ENCODE measurements at places on chromosomes 4 and X.
A peak's percentile ranks its signal among the peaks of the same experiment; 100 is the strongest.

DNA sequence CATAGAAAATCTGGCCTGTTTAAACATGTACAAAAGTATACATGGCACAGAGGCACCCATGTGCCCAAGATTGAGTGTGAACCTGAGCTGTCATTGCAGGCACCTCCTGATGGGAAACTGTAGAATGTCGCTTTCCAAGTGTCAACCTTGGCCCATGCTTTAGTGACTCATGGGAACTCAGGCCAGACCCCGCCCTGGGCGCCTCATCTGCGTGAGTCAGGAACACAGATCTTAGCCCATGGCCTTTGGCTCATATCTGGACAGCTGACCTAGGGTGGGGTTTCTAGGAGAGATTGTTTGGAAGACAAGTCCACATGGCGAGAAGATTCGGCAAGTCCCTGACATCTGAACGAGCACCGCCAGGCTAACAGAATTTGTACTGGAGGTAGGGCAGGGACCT, 50.0 kb downstream of the CYTL1 start:
- no peak for DNase-seq

GRCh38 chrX:147069926-147070325, 255.4 kb upstream of the CXorf51A start:
- DNase-seq: peak; percentile 1

DNA sequence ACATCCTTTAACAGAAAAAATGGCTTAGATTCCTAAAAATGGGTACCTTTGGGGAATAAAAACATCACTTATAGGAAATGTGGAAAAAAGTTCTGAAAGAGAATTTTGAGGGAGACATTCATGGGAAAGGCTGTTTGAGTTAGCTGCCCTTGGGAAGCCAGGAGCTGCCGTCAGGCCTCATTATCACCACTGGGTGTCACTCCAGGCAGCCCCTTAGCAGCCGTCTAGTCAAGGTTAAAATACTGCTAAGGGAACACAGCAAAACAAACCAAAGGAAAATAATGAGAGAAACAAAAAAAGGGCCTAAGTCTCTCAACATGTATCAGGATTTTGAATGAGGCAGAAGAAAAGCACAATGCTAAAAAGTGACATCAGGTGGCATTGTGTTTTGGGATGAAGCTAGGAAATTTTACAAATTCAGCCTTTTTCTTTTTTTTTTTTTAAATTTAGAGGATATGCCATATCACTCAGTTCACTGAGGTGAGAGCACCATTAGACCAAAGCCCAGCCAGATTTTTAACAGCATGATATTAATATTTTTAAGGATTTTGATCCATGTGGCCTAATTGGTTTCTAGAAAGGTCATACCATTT, 235.3 kb downstream of the GPAT3 start:
- peak; percentile 48 for DNase-seq

DNA sequence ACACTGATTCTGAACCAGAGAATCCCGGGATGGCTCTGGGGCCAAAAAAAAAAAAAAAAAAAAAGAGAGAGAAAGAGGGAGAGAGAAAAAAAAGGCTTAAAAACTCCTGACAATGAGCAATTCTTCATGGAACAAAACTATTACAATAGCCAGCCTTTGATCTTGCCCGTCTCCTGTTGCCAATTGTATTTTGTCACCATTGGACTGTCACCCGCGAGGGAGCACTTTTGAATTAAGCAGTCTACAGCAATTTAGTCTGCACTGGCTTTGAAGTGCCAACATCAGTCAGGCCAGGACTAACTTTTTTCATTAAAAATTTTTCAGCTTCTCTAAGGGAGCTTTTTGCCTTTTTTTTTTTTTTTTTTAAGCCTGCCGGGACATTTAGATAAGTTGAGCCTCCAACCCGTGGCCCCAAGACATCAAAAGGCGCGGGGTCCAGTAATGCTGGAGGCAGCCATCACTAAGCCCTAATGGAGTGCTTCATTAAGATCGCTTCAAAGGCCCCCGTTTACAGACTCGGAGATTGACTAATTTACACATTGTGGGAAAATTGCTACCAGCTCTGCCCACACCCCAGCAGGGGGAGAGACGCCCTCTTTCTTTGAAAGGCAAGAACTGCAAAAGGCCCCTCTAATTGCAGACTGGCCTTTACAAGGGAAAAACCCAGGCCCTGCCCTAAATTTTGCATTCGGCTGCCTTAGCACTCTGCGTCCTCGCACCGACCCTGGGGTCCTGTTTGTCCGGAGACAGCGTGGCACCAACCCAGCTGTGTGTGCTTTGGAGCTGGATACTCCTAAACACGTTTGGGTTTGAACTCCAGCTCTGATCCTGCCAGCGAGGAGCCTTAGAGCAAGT, 98.1 kb upstream of the MSX1 start:
- peak; percentile 64 for DNase-seq

DNA sequence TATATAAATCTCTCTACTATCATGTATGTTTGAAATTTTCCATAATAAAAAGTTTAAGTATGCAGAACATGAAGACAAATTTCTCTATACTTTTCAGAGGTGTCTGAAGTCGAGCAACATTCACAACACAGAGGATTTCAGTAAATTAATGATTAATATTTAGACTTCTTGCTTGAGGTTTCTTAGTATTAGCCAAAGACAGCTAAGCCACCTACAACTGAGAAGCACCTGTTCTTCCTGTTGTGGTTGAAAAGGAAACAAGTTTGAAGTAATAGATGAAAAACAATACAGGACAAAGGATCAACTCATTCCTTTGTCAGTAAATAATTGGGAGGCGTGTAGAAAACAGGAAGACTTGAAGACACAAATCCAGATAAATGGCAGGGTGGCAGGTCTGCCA, 21.1 kb downstream of the SCML1 start:
- DNase-seq: no peak

DNA sequence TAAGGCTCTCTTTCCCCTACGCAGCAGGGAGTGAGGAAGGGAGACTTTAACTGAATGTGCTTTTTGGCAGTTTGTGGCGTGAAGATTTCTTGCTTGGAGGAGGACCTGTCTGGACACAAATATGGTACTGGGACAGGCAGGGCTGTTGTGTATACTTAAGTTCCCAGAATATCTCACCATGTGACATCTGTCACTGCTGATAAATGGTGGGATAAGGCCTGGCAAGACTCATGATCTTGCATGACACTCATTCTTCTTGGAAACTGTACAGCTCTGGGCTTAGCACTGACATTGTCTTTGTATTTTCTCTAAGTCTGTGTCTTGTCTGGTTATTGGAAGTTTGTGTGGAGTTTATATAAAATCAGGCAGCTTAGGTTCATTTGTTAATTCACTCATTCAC, 93.1 kb downstream of the STK32B start:
- no peak for DNase-seq

- DNase-seq: no peak
These were observed 74.4 kb downstream of the CASP3 start for GRCh38 chr4:184574861-184575260.

- no peak for DNase-seq
These were observed 41.3 kb upstream of the STAG2 start for GRCh38 chrX:123920105-123920785.

DNA sequence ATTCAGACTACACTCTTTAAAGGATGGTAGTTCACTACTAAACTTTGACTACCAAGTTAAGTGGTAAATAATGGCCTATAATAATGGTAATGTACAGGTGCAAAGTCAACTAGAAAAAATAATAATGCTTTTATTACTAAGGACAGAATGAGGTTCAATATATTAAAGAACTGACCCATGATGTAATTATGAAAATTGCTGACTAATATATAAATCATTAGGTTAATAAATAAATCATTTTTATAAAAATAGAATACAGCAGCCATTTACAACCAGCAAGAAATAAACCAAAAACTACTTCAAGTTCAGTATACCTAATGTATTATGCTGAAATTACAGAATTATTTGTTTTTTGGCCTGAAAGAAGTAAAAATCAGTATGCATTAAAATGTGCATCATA, 577.2 kb downstream of the PPARGC1A start:
- DNase-seq: no peak

DNA sequence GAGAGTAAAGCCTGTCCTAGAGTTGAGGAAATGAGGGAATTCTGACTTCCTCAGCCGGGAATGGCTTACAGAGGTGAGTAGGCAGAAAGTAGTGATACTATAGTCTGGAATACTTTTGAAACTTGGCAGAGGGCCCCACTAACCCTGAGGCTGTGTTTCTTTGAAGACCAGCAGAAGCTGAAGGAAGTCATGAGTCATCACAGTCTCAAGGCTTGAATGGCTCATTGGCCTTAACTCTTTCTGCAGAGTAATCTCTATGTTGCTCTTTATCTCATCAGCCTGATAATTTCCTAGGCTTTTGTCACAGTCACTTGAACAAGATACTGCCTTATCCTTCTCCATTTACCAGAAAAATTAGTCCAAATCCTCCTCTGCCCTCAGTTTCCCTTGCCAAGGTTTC, 80.8 kb downstream of the ANKRD50 start:
- DNase-seq: peak; percentile 47

GRCh38 chrX:40908857-40909475, 173.6 kb upstream of the MED14 start:
- no peak for DNase-seq

DNA sequence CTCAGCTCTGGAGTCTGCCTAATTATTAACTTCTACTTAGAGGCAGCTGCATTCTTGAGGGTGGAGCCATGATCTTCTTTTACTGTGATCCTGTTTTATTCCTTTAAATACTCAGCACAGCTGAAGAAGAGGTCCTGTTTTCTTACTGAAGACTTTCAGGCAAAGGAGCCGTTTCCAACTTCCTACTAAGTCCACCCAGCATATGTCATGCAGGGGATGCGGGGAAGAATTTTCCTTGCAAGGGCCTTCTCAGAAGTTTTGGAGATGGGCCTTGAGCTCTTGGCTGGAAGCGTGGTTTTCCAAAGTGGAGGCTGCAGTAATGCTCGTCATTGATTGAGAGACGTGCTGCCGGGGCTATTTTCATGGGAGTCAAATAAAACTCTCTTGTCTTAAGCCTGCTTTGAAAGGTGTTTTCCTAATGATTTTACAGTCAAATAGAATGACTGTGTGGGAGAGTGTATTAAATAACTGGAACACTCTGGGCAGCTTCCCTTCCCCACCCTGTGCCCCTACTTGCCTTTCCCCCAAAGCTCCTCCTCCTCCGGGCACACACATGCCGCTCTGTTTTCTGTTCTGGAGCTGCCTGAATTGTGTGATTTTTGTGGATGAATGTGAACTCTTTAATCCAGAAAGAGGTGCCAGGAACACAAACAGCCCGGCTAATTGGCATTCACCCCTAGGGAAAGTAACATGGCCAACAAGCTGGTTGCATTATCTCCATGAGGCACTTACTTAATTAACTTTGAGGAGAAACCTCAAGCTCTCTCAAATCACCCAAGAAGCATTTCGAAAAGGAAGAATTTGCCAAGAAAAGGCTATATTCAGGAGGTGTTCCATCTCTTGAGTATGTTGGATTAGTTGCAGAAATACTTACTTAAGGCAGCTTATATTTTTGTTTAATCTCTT, 28.1 kb downstream of the FGF2 start:
- no peak for DNase-seq

- DNase-seq: no peak
These were observed 130.7 kb downstream of the ADAM29 start for GRCh38 chr4:175048906-175049305.

- no peak for DNase-seq
These were observed 139.8 kb downstream of the CLCN4 start for GRCh38 chrX:10296576-10296975.

GRCh38 chr4:153940916-153941315, 152.0 kb upstream of the SFRP2 start:
- no peak for DNase-seq

DNA sequence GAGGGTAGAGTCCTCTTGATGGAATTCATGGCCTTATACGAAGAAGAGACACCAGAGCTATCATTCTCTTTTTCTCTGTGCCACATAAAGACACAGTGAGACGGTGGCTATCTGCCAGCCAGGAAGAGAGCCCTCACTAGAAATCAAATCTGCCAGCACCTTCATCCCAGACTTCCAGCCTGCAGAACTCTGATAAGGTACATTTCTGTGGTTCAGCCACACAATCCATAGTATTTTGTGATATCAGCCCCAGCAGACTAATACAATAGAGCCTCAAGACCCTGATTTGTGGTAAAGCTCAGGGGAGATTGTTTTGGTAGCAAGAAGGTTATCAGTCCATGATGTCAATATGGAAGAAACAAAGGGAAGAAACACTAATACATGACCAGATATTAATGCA, 1213.2 kb downstream of the NLGN4X start:
- DNase-seq: no peak

DNA sequence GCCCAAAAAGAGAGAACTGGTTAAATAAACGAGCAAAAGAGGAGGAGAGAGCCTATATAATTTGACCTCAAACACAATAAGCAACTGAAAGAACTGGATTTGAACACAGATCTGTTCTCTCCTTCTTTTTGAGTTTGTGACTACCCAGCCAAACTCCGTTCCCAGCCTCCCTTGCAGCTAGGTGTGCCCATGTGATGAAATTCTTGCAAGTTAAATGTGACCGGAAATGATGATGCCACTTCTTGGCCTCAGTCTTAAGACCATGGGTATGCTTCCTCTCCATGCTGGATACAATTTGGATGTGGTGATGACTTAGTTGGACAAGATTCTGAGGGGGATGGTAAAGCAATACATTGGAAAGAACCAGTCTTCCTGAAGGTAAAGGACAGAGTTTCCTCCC, 204.1 kb downstream of the PTTG2 start:
- no peak for DNase-seq

GRCh38 chr4:168411318-168412150, 68.8 kb downstream of the DDX60L start:
- DNase-seq: peak; percentile 61

DNA sequence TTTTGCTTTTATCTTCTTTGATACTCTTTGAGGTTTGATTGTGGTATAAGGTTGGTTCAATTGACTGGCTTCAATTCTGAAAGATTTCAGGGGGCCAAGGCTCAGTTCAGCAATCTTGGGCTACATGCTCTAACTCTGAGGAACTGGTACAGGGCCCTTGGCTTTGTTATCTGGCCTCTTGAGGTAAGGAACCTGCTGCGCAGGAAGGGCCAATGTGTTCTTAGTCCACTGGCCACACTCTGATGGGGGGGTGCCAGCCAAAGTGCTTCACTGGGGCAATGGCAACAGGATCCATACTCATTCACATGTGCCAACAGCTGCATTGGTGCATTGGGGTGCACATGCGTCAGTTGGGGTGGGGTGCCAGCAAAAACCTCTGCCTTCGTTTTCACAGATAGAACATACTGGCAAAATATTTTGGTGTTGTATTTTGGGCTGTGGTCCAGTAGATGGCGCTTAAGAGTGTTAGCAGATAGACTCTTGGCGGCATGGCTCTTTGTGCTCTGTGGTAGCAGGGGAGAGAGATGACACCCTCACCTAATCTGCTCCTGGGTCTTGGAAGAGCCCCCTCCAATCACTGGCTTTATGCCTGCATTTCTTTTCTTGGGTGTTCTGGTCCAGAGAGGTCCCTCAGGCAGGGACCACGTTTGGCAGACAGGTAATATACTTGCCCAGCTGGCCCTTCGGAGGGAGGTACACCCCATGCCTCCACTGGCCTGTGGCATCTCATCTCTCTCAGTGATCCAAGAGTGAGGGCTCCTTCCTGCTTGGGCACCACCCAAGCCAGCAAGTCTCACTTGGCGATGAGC, 42.9 kb downstream of the NDST3 start:
- peak; percentile 60 for DNase-seq

- DNase-seq: no peak
These were observed 54.4 kb downstream of the MRPL1 start for GRCh38 chr4:77917075-77917474.

GRCh38 chr4:111434586-111434985, 710.7 kb upstream of the FAM241A start:
- DNase-seq: no peak

GRCh38 chr4:3031357-3032082, 42.8 kb downstream of the HTT-AS start:
- DNase-seq: no peak

Measured in NB4 (cell line).